ENCODE measurements at places on chromosomes 1 and 21.

DNA sequence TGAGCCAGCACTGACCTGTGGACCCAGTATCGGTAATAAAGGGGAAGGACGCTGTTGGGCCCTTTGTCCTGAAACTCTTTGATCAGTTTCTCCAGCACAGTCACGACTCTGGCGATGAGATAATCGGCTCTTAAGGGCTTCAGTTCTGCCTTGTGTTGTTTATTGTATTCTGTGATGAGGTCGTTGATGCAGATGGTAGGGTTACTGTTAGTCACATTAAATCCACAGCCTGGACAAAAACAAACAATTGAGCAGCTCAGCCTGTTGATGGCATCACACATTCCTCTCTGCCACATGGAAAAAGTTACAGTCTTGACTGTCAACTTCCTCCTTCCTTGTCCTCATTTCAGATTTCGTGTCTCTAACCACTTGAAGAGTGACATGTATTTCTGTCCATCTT, 57.6 kb downstream of the SIM2 start:
- no peak for DNase-seq

- DNase-seq: no peak
Measured at GRCh38 chr1:40185951-40186864, 25.0 kb downstream of the RLF start.

DNA sequence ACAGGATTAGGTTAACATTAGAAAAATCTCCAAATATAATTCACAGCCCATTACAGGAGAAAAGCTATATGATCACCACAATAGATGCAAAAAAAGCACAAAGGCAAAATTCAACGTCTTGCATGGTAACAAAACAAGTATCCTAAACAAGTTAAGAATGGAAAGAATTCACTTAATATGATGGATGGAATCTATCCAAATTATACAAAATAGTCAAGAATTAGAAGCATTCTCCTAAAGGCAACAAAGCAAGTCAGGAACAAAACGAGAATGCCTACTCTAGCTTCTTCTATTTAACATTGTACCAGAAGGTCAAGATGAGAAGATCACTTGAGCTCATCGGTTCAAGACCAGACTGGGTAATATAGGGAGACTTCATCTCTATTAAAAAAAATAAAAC, 442.8 kb downstream of the SETD4 start:
- DNase-seq: no peak

GRCh38 chr1:43622901-43623780, 26.8 kb upstream of the KDM4A start:
- no peak for DNase-seq

GRCh38 chr1:205809942-205810345, 3.1 kb downstream of the SLC41A1 start:
- no peak for DNase-seq

DNA sequence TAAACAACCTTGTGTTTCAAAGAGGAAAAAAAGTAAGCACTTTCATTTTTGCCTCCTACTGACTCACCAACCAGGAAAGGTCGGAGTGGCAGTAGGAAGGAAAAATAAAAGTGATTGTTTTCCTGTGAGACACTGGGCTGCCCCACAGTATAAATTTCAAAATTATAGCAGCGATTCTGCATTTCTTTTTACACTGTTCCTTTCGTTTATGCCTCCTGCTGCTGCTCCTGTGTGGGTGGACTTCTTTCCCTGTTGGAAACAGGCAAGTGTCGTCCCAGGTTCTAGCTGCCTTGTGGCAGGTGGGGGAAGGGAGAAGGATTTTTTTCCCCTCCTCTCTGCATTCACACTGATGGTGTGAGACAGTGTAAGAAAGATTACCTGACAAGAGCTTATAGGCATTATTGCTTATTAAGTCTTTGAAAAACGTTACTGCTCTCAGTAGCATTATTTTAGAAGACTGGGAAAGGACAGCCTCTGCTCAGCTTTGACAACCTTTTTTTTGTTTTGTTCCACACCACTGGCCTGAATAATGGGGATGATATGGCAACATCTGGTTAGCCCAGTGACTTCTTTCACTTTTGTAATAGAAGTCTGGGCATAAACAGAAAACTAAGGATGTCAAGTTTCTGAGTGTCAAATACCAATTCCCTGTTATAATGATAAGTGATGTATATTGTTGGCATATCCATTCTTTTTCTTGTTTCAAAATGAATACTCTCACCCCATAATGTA, 77.9 kb downstream of the NEK7 start:
- DNase-seq: no peak

DNA sequence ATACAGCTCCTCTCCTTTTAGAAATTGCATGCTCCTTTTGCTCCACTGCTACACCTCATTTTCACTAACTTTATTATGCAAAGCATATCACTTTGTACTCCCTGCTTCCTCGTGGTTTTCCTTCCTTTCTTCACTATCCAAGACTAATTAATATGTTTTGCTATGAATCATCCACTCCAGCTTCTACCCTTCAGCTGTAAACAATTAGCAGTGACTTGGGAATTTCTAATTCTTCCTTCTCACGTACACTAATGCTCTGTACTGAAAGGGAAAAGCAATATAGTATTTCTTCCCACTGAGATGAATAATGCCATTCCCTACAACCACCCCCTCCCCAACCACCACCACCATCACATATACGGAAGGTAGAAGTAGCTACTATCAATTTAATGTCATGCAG, 1917.0 kb downstream of the MRPL39 start:
- DNase-seq: no peak

GRCh38 chr21:41727784-41728763, 38.8 kb downstream of the RIPK4 start:
- DNase-seq: no peak

GRCh38 chr1:54811739-54812655, 10.9 kb upstream of the TTC22 start:
- DNase-seq: no peak
